ENCODE measurements at places on chromosomes 13 and 19.

DNA sequence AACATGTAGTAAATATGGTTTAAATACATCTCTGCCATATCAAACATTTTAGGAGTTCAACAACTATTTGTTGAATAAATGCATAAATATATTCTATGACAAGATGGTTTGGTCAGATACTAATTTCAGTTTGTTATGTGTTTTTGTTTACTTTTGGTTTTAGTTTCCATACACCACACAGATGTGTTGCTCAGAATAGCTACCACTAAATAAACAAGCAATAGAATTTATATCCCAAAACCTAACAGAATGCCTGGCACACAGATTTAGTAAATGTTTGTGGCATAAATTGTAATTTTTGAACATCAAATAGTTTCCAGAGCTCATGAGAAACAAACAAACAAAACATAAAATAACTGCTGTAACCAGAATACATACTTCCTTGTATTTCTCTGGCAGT is 126.8 kb upstream of the ATXN8OS start:
- no peak for DNase-seq

GRCh38 chr13:99335603-99336002 is 28.4 kb upstream of the GPR183 start:
- no peak for DNase-seq

DNA sequence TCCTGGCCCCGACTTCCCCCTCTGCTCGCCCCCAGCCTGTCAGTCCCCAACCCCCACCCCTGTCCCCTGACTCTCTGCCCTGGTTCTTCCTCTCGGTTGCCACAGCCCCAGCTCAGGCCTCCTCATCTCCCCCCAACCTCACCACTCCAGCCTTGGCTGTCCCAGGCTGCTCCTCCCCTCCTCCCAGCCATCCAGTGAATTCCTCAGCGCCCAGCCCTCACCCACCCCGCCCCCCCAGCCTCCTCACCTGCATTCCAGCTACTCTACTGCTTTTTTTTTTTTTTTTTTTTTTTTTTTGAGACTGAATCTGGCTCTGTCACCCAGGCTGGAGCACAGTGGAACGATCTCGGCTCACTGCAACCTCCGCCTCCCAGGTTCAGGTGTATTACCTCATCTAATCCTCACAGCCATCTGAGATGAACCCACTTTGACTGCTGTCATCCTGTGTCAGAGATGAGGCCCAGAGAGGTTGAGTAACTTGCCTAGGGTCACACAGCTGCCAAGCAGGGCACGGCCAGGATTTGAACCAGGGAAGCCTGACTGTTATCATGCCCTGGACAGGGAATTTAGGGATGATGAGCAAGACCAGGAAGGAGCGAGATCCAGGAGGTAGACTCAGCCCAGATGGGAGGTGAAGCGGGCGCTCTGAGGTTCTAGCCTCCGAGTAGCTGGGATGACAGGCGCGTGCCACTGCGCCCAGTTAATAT is 2.6 kb downstream of the SULT2B1 start:
- DNase-seq: no peak

DNA sequence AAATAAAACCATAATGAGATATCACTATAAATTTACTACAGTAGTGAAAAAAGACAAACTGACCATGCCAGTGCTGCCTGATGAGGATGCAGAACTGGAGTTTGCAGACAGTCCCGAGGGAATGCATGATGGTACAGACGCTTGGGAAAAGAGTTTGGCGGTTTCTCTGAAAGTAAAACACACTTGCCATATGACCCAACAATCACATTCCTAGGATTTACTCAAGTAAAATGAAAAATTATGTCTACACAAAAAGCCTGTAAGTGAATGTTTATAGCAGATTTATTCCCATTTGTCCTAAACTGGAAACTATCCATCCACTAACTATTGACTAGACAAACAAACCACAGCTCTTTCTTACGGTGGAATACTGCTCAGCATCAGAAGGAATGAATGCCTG is 271.0 kb downstream of the DNAJC15 start:
- no peak for DNase-seq

DNA sequence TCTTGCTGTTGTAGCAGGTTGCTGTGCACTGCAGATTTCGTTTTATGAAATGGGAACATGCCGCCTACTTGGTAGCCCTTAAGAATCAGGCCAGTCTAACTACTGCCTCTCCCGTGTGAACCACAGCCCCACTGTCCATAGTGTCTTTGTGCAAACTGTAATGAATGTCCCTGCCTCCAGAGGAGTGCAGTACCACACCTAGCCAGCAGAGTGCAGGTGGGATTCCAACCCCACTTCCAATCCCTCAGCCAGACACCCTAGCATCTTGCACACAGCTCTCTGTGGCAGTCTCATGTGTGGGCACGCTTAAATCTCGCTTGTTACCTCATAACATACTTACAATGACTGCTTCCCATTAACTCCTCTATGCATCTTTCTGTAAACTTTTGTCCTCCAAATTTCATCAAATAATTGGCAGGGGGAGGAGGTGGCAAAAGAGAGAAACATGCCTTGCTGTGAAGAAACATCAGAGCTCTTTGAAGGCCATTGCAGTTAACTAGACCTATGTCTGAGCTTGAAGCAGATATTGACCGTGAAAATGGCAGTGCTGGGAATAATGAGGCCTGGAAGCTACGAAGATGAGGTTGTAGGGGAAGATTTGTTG is 47.2 kb downstream of the ZAR1L start:
- DNase-seq: no peak

GRCh38 chr19:28456708-28457320 is 756.1 kb downstream of the UQCRFS1 start:
- no peak for DNase-seq

DNA sequence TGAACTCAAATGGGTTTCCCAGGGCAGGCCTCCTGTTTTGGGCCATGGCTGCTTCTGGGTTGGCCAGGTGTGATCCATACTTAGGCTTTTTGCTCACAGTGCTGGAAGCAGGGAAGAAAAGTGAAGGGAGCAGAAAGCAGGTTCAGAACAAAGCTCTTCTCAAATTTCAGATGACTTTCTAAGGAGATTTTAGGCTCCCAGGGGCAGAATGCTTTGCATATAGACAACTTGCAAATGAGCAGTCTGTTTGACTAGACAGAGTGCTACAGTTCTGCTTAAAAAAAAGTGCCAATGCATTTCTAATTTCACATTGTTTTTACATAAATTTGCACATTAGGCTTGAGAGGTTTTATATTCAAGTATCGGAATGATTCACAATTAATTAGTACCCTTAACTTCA is 2.6 kb upstream of the SLC10A2 start:
- DNase-seq: no peak

GRCh38 chr13:55528434-55528833 is 1612.3 kb upstream of the PRR20A start:
- DNase-seq: no peak

GRCh38 chr13:31018511-31018910 is 86.1 kb downstream of the TEX26 start:
- DNase-seq: no peak

GRCh38 chr13:93004919-93005318 is 221.7 kb upstream of the GPC6 start:
- DNase-seq: no peak

GRCh38 chr13:31276421-31276820 is 76.6 kb downstream of the B3GLCT start:
- DNase-seq: no peak

- DNase-seq: no peak
Measured at GRCh38 chr19:13918726-13919411, 12.9 kb downstream of the CC2D1A start.

DNA sequence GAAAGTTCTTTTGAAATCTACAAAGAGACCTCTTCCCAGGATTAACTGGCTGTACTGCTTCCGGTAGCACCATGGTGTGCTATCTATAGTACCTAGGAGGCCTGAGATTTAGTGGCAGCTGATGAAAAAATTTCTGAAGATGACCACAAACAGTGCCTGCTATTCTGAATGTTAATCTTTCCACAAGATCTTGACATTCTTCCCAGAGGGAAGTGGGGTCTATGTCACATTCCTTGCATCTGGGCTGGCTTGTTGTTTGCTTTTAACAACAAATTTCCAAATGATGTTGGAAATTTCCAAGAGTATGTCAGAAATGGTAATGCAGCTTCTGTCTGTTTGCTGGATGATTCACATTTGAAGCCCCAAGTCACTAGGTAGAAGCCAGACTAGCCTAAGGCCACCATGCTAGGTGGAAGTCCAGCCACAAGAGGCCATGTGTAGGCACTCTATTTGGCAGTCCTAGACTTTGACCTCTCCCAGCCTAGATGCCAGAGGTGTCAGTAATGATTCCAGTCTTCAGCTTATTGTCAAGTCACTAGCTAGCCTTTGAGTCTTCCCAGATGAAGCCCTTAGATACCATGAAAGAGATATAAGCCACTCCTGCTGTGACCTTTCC is 22.1 kb downstream of the SPART start:
- no peak for DNase-seq

GRCh38 chr19:30593356-30593755 is 221.2 kb downstream of the ZNF536 start:
- DNase-seq: no peak

GRCh38 chr19:38072776-38073750 is 151.0 kb downstream of the DPF1 start:
- no peak for DNase-seq

- no peak for DNase-seq
Measured at GRCh38 chr13:32381539-32381938, 46.4 kb downstream of the N4BP2L1 start.

- DNase-seq: no peak
Measured at GRCh38 chr13:29748097-29748496, 102.3 kb downstream of the UBL3 start.

DNA sequence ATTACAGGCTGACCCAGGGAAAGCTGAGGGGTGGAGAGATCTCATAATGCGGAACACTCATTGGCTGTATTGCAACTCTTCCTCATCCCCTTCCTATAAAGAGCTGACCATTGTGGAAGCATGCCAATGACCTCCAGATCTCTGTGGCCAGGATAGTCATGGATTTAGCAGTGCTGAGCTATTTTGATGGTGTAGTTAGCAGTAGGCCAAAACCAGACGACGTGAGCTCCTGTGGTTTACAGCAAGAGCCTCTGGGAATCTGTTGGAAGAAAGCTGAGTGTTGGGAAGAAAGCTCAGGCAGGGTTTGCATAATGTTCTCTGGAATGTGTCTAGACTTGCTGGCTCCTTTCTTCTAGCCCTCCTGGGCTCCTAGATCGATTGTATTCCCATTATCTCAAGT is 187.5 kb upstream of the GPC6 start:
- DNase-seq: no peak

GRCh38 chr13:21069561-21070004 is 8.2 kb upstream of the LATS2 start:
- no peak for DNase-seq

GRCh38 chr13:35724446-35724845 is 248.0 kb upstream of the MAB21L1 start:
- DNase-seq: no peak

GRCh38 chr13:47903836-47904235 is 97.2 kb downstream of the SUCLA2 start:
- DNase-seq: no peak

- DNase-seq: no peak
Measured at GRCh38 chr13:106121173-106121754, 414.2 kb downstream of the EFNB2 start.

- DNase-seq: no peak
Measured at GRCh38 chr19:53958168-53958571, 4.6 kb upstream of the CACNG8 start.

DNA sequence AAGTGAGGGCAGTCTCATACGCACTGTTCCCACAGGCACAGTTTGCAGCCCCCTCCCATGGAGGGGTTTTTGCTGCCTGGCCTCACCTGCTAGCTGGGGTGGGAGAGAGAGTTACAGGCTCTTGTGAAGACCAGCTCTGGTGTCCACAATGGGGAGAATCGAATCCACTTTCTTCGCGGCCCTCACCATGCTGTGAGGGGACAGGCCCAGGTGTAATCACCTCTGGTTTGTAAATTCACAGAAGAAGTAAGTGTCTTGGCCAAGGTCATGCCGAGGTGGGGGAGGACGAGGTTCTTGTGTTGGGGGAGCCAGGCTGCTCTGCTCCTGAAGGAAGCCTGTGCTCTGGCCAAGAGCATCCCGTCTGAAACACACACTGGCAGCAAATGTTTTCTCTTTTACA is 39.5 kb downstream of the TEX29 start:
- DNase-seq: no peak

DNA sequence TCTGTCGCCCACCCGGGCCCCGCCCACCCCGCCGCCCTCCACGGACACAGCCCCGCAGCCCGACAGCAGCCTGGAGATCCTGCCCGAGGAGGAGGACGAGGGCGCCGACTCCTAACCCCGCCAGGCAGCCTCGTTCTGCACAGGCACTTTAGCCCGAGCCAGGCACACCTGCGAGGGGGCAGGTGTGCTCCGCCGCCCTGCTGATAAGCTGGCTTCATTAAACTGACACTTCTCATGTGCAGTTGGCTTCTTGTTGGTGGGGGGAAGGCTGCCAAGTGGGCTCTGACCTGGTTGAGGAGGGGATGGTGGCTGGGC is 8.2 kb downstream of the IL4I1 start:
- DNase-seq: no peak

GRCh38 chr13:42740753-42741152 is 40.6 kb upstream of the FAM216B start:
- no peak for DNase-seq

GRCh38 chr13:49410006-49410405 is 33.9 kb downstream of the CAB39L start:
- no peak for DNase-seq

DNA sequence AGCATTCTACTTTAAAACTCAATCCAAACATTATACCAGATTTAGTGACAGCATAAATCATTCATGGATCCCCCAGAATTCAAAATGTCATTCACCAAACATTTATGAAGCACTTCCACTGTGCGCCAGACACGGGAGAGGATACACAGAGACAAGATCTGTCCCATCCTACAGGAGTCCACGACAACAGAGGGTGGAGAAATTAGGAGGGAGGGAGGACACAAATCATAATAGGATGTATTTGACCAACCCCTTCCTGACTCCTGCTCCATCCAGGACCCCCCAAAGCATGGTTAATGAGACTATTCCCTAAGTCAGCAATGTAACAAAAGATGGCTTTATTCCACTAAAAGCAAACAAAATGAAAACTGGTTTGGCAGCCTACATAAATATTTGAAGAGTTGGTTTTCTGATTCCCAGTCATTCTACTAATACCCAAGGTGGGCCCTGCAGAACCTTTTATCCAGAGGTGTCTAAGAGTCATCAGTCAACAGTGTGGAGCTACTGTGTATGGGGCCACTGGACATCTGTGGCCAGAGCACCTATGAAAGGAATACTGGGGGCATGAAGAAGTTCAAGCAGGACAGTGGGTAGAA is 62.8 kb upstream of the DOCK9 start:
- DNase-seq: no peak

Measured in type B pancreatic cell (in vitro differentiated cells).